ENCODE measurements at places on chromosomes 12 and 14.

DNA sequence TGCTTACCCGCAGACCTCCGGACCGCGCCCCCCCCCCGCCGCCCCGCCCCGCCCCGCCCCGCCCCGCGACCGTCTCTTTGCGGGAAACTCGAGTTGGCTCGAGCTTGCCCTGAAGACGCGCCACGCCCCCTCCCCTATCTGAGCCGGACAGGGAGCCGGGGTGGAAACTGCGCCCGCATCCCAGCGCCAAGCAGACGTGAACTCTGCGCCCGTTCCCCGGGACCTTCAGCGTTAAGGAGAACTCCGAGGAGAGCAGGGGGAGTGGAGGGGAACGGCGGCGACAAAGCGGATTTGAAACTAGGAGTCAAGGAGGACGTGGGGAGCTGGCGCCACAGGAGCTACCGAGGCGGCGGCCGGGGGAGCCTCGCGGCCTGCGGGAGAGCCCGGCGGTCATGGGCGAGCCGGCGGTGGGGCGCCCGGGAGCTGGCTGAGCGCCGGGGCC, at the start of gene KCNK13:
KCNK13 (plus strand) TSS at position 310 of the 442 bp plus-strand sequence. CDS start 212 bp downstream, outside the sequence.
- DNase-seq: no peak

- no peak for DNase-seq
Observed at GRCh38 chr12:110084314-110085015, 36.1 kb upstream of the C12orf76 start.

DNA sequence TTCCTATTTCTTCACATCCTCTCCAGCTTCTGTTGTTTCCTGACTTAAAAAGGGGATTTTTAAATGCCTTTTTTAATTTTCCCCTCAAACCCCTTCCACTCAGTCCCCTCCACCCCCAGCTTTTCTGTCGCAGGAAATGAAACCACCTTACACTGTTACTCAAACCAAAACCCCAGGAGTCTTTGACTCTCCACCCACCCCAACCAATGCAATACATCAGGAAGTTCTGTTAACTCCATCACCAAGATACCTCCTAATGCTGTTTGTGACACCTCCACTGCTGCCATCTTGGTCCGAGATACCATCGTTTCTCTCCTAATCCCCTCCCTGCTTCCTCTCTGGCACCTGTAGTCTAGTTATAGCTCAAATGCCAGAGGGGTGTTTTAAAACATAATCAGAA, 25.4 kb upstream of the CPM start:
- no peak for DNase-seq

- DNase-seq: peak; percentile 71
Observed at GRCh38 chr12:31618228-31619025, 27.5 kb upstream of the DENND5B start.

- DNase-seq: no peak
Observed at GRCh38 chr14:32571551-32571950, 242.5 kb downstream of the AKAP6 start.

- DNase-seq: peak; percentile 76
Observed at GRCh38 chr12:75825686-75826085, 205.9 kb downstream of the PHLDA1 start.

DNA sequence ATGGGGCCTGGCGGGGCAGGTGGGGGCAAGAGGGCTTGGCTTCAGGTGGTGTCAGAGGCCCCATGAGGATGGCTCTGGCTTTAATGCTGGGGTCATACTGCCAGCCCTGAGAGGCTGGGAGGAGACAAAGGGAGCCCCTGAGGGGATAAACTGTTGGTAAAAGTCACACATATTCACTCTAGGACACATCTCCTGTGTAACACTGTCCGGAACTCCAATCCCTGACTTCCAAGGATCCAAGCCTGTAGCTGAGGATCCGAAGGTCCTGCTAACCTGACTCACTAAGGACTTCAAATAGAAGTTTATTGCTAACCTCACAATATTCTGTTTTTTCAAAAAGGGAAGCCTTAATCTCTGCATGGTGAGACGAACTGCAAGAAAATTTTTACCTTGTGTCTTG, 39.2 kb upstream of the GPR68 start:
- no peak for DNase-seq

GRCh38 chr14:105095236-105095805, 30.1 kb upstream of the GPR132 start:
- no peak for DNase-seq

DNA sequence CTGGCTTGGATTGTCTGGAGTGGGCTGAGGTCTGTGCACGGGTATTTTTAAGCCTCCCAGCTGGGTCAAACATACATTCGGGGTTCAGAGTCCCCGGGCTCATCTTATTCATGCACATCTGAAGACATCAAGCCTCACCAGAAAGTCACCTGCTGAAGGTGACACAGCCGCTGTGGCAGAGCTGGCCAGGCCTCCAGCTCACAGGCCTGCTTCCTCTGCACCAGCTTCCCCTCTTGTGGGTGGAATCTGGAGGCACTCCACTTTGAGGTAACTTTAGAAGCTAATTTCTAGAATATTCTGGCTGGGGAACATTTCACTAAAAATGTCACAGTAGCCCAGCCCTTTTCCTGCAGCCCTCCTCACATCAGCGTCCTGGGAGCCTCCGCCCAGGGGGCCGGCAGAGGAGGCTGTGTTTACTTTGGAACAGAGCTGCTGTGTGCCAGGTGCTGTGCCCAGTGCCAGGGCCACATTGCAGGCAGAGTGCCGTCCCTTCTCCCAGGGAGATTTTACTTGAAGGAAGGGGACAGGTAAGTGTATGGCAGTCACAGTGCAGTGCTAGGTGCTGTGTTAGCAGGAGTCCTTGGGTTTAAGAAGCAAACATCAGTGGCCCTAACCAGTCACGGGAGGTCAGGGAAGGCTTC, 62.2 kb downstream of the TSPAN11 start:
- DNase-seq: no peak

GRCh38 chr12:95473231-95473883, 595 bp upstream of the METAP2 start:
- DNase-seq: peak; percentile 60

DNA sequence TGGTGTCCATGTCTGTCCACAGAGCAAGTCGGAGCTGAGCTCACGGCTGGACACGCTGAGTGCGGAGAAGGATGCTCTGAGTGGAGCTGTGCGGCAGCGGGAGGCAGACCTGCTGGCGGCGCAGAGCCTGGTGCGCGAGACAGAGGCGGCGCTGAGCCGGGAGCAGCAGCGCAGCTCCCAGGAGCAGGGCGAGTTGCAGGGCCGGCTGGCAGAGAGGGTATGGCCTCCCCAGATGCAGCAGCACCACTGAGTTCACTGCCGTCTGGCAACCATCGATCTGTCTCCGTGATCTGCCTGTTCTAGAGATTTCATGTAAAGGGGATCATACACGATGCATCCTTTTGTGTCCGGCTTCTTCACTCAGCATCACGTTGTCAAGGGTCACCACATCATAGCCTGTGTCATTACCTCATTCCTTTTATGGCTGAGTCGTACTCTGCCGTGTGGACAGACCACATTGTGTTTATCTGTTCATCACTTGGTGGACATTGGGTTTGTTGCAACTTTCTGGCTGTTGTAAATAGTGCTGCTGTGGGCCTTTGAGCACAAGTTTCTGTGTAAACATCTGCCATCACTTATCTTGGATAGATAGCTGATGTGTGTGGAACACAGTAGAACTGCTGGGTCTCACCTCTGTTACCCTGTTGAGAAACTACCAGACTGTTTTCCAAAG, 21.9 kb downstream of the HIP1R start:
- DNase-seq: no peak

GRCh38 chr12:78864403-78864869, at the start of gene SYT1:
SYT1 (plus strand) TSS chr12:78864774.
- peak; percentile 85 for DNase-seq

- DNase-seq: no peak
Observed at GRCh38 chr12:123940627-123940966, 32.0 kb downstream of the CCDC92 start.

- DNase-seq: peak; percentile 24
Observed at GRCh38 chr12:95547522-95548055, 3.7 kb downstream of the USP44 start.

DNA sequence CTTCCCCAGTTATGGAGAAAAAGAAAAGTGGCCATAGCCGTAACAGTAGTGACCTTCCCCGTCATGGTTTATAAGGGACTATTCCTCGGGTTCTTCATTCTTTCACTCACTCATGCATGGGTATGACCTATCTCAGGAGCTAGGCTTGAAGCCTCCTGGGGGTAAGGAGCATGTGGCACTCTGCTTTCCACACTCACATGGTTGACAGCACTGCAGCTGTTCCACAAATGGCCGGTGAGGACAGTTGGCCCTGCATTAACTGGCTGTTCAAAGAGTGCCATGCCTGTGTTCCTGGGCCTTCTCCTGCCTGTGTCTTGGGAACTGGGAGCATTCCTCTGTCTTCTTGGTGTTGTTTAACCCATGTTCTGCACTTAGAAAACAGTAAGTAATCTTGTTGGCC, 66.2 kb upstream of the PNMA1 start:
- no peak for DNase-seq

- DNase-seq: peak; percentile 12
Observed at GRCh38 chr12:3670083-3670620, 82.8 kb downstream of the CRACR2A start.

DNA sequence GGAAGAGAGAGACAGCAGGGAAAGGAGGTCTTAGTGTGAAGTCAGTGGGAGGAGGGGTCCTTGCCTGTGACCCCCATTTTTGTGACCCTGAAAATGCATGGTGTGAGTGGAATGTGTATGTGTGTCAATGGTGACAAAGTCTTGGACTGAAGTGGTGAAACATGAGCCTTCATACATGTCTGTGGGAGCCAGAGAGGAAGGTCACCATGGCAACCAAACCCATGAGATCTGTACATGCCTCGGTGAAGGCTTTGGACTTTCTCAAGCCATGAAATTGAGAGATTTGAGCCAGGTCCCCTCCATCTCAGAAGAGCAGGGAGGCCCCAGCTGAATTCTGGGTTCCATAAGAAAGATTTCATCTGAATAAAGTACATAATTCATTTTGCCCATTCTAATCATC, 108.7 kb downstream of the TTC8 start:
- DNase-seq: no peak

DNA sequence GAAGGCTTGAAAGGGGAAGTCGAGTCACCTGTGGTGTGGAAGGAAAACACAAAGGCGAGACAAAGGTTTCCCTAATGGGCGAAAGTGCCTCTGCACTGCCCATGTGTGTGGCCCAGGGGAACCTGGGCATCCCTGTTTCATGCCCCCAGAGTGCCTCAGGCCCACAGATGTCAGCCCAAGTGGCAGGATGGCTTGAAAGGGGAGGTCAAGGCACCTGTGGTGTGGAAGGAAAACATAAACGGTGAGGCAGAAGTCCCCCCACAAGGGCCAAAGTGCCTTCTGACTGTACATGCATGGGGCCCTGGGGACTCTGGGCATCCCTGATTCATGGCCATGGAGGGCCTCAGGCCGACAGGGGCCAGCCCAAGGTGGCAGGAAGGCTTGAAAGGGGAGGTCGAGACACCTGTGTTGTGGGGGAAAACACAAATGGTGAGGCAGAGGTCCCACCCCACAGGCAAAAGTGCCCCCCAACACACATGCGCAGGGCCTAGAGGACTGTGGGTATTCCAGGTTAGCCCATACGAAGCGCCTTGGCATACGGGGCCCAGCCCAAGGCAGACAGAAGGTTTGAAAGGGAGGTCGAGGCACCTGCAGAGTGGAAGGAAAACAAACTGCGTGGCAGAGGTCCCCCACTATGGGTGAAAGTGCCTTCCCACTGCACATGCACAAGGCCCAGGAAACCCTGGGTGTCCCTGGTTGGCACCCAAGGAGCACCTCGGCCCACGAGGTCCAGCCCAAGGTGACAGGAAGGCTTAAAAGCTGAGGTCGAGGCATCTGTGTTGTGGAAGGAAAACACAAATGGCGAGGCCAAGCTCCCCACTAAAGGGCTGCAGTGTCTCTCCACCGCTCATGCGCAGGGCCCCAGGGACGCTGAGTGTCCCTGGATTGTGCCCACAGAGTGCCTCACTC, 382.3 kb downstream of the ALG10 start:
- no peak for DNase-seq

GRCh38 chr12:123853396-123854070, 91.4 kb downstream of the DNAH10 start:
- no peak for DNase-seq

DNA sequence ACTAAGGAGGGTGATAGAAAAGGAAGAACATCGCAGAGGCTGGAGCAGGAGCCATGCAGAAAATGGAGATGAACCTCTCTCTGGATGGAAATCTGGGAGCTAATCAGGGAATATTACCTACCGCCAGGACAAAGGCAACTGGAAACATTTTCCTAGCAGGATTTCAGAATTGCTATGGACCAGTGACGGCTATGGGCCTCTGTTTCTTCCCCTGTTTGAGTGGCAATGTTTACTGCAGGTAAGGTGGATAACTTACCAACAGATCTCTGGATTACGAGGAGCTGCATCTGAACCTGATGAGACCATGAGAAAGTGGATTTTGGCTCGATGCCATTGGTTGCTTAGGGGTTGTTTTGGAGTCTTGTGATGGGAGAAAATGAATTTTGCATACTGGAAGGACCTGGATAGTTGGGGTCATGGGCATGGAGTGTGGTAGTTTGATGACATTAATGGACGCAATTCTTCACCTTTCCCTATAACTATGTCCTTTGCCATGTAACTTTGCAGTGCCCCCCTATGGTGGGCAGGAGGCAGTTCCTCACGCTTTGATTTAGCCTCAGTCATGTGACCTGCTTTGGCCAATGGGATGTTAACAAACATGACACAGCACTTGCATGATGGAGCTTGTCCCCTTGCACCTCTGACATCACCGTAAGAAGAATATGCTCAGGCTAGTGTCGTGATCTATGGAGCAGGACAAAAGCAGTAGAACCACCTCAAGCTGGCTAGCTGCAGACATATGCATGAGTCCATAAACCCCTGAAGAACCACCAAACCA, 51.1 kb downstream of the CALM1 start:
- DNase-seq: no peak

GRCh38 chr12:49568442-49569162, 660 bp upstream of the MCRS1 start:
- no peak for DNase-seq

- no peak for DNase-seq
Observed at GRCh38 chr14:22573804-22574203, 15.2 kb downstream of the DAD1 start.

DNA sequence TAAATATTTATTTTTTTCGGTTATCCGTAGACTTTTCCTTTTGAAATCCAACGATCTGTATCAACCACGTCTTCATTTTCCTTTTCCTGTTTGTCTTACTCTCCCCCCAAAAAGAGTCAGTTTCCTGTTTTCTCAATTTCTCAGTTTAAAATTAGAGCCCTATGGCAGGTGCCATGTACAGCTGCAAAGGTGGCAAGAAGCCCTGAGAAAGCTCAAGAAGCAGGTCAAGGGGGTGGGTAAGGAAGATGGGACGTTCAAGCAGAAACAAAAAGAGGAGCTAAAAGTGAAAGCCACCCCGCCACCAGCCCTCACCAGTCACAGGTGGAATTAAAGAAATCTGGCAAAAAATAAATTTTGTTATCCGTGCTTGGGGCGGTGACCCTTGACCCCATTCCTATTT, 26.7 kb downstream of the SLC35E3 start:
- no peak for DNase-seq

GRCh38 chr12:124389138-124389724, 94.3 kb downstream of the RFLNA start:
- peak; percentile 88 for DNase-seq

DNA sequence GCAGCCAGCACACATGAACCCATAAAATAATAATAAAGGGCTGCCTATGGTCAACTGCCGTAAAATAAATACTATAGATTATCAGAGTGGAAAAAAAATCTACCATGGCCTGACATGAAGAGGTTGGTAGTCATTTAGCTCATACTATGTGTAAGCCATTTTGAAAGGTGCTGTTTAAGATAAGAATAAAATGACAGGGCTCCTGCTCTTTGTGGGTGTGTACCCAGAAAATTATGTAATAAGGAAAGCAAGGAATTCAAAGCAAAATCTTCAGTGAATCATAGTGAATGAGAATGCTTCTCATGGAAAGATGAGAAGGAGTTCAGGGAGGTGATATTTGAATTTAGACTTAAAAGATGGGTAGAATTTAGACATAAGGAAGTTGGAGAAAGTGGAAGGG, 42.9 kb upstream of the PPM1H start:
- no peak for DNase-seq

Data from cardiac fibroblast (primary cell).